Cortex of kidney (tissue), 1 donor: ENCODE measurements at places on chromosomes 6 and 20.

- DNase-seq, result no peak
These were observed 321.8 kb upstream of the HSF2 start for GRCh38 chr6:122077603-122078002.

- DNase-seq, result no peak
These were observed 81.8 kb downstream of the FYN start for GRCh38 chr6:111791415-111791814.

- DNase-seq, result no peak
These were observed 125.2 kb downstream of the PHACTR3 start for GRCh38 chr20:59729506-59729905.

- DNase-seq, result no peak
These were observed 20.5 kb downstream of the EPB41L1 start for GRCh38 chr20:36175016-36175415.

GRCh38 chr20:62063315-62063980, 2.2 kb downstream of the TAF4 start:
- no peak for DNase-seq

GRCh38 chr6:38909015-38909730, 139.4 kb upstream of the GLP1R start:
- DNase-seq, result no peak

GRCh38 chr6:80227545-80228105, 121.2 kb downstream of the BCKDHB start:
- no peak for DNase-seq

DNA sequence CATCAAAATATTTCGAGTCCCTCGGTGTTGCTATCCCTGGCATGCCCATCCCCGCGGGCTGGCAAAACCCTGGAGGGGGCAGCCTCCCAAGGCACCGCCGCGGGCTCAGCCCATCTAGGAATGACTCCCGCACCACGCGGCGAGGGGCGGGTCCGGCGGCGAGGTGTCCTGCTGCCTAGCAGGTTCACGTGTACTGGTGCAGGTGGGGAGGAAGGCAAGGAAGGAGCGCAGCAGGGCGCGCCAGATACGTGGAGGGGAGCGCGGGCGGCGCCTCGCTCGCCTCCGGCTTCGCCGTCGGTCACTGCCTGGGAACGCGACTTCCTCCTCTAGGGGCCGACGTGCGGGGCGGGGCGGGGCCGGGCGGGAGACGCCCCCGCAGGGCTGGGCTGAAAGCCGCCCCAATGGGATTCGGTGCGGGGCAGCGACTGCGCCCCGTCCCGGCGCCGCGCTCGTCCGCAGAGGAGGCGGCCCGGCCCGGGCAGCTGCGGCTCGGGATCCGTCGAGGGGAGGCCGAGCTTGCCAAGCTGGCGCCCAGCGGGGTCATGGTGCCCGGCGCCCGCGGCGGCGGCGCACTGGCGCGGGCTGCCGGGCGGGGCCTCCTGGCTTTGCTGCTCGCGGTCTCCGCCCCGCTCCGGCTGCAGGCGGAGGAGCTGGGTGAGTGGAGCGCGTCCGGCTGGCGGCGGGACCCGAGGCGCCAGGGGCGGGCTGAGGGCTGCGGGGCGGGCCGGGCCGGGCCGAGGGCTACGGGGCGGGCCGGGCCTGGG, at the start of gene DCBLD1:
Gene DCBLD1 (plus strand): TSS at position 435 of the 764 bp plus-strand sequence. CDS start 108 bp downstream, at position 543.
- DNase-seq, result peak; percentile 58

- no peak for DNase-seq
These were observed 109.9 kb downstream of the UTRN start for GRCh38 chr6:144395014-144395413.

- DNase-seq, result no peak
These were observed 14.8 kb upstream of the NPEPL1 start for GRCh38 chr20:58677808-58678207.
